ENCODE measurements at places on chromosomes 1 and 21. TPM values are rescaled to one million over a fixed set of nuclear protein-coding genes. Genes with fewer than 3 reads are reported as not detected.

Gene FCRLB
- polyA plus RNA-seq = 0.32 TPM

Gene STPG1
- polyA plus RNA-seq = 9.0 TPM

DNA sequence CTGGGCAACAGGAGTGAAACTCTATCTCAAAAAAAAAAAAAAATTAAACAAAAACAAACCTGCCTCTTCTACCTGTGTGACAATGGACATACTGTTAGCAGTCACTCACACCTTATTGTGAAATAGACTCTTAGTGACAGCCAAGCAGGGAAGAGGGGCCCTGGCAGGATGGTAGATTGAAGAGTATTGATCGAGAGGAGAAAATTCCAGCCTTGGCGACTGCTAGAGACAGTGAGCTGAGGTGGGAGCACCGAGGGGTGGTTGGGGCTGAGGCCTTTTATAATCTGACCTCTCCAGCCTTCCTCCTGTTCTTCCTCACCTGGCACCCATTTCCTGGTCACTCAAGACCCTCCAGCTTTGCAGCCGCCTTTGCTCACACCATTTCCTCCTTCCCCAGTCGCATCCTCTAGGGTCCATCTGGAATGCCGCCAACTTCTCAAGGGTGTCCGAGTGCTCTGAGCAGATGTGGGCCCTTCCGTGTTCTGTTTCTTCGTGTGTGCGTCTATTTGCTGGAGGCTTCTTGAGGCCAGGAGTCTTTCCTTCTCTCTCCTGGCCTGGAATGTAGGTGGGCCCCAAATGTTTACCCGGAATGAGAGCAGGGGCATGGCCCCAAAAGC lies 196.9 kb upstream of the TMEM51 start:
- no peak for DNase-seq

DNA sequence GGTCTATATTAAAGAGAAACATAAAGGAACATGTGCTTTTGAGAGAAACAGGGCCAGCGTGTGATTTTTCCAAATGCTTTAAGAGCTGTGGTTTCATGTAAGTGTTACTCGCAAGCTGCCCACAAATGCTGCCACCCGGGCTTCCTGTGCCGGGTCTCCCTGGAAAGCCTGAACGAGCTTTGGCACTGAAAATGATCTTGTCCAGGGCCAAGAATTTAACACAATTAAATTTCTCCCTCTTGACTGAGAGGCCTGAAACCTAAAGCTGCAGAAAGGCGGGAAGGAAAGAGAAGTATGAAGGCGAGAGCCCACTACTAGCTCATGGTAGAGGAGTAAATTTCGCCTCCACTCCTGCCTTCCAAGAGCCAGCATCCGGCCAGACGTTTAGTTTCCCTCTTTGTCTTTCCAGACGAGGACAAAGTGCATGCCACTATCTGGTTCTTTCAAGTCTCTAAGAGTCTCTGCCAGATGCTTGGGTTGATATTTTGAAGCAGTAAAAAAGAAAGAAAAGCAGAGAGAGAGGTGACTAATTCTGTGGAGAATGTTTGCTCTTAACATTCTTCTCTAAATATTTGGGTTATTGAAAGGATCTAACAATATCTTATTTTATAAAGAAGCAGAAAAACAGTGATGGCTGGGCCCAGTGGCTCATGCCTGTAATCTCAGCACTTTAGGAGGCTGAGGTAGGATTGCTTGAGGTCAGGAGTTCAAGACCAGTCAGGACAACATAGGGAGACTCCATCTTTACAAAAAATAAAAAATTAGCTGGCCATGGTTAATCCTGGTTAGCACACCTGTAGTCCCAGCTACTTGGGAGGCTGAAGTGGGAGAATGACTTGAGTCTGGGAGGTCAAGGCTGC lies 100.0 kb upstream of the HNRNPU start:
- DNase-seq = no peak

- DNase-seq = no peak
Observed at GRCh38 chr1:2631136-2632050, 1.4 kb downstream of the MMEL1 start.

Gene SLAMF9
- not detected for polyA plus RNA-seq

DNA sequence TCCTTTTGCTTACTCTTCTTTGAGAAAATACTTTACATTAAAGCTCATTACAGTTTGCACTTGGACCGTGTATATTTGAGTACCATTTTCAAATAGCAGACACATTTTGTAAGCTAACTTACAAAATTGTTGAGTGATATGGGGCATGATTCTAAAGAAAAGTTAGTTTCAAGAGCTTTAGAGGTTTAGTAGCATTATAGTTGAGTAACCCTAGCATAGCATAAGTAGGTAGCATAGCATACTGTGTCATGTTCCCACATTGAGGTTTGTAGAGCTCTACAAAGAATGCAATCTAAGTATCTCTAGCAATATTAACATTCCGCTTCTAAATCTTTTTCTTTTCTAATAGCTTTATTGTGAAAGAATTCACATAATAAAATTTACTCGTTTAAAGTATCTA lies 92.0 kb downstream of the ITSN1 start:
- DNase-seq = no peak

DNA sequence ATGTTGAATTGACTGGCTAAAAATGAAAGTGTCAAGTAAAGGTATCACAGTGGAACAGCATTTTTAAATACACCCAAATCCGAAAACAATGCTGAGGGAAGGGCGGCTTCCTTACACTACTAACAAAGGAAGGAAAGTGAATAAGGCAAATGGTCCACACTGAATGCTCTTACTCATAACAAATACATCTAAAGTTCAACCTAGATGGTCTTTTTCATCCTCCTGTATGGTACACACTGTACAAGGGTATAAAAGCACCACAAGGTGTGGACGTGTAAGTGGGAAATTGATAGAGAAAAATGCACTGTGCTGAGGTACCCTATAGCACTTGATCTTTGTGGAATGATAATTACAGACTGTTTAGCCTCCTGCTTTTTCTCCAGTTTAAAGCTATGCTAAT lies 7.1 kb upstream of the PALMD start:
- no peak for DNase-seq

- no peak for DNase-seq
Observed at GRCh38 chr1:16371725-16372124, 4.7 kb downstream of the SZRD1 start.

DNA sequence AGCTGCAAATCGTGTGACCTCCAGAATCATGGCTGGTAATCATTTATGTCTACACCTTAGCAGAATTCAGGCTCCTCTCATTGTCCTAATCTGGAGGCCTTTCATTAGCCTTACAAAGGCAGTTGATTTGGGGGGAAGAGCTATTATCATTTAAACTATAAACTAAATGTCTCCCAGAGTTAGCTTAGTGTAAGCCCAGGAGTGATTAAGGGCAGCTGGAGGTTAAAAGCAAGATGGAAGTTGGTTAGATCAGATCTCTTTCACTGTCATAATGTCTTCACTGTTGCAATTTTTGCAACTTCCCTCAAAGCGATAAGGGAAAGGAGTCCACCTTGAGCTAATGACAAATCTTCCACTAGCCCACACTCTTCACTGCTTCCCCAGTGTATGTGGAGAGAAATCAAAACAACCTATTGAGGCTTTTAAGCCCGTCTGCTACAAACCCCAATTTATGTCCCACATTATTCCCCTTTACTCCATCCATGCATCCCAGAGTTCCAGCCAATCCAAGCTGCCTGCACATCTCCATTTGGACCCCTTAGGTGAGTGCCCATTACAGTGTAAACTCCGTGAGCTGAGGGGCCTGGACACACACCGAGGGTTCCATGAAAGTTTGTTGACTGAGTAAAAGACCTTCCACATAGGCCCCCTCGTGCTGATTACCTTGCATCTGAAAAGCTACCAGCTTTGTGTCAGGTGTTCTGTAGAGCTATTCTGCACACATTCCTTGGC lies 61.5 kb upstream of the KLHDC7A start:
- DNase-seq = no peak

Gene LCE2B
- polyA plus RNA-seq = not detected

DNA sequence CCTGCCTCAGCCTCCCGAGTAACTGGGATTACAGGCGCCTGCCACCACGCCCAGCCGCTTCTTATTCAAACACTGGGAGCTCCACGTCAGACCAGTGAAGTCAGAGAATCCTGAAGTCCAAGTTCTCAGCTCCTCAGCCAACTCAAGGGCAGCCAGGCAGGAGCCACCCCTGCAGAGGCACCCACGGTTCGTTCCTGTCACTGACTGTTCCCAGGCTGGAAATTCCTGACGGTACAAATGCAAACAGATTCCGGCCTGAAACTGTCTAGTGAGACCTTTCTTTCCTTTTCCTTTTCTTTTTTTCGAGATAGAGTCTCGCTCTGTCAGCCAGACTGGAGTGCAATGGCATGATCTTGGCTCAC lies 11.7 kb downstream of the SLC35E2B start:
- no peak for DNase-seq

Gene TLR5
- 9.9 TPM for polyA plus RNA-seq

DNA sequence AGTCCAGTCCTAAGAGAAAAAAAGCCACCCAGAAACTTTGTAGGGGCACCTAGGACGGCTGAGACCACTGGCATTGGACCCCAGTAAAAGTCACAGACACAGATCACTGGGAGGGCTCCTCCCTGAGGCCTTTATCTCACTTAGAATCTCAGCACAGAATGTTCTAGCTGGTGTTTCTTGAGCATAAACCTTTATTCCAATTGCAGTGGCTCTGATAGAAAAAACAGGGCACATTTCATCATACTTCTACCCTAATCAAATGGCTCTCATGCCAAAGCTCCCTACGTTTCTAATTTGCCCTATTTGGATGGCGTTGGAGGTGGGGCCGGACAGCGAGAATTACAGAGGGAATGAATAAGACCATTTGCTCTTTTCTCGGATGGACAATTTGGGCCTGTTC lies 53.8 kb downstream of the NGF start:
- DNase-seq = no peak

DNA sequence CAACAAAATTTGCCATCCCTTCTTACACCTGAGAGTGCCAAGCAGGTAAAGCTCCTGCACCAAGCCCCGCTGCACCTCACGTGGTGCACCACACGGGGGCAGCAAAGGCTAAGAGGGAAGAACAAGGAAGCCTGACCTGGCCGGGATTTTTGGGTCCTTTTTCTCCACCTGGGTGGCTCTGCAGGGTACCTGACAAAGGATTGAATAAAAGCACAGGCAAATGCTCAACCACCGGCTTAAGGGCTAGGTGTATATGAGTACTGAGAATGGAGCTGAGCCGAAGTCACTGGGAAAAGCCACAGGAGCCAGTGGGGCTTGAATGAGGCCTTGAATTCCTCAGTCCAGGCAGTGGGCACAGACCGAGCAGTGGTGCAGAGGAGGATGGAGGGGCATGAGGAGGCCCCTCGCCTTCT lies 36.4 kb downstream of the ZNF697 start:
- DNase-seq = peak; percentile 66

GRCh38 chr1:162950187-162950586 lies 89.2 kb upstream of the CCDC190 start:
- no peak for DNase-seq

DNA sequence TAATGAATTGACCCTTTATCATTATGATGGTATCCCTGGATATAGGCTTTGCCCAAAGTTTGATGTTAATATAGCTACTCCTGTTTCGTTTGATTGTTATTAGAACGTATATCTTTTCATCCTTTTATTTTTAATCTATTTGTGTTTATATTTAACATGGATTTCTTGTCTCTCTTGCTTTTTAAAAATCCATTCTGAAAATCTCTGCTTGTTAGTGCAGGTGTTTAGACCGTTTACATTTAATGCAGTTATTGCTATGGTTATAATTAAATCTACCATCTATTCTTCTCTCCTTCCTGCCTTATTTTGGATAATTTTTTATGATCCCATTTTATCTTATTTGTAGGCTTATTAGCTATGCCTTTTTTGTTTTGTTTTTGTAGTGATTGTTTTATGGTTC lies 12.4 kb downstream of the TSNAX start:
- DNase-seq = no peak

- no peak for DNase-seq
Observed at GRCh38 chr1:102628109-102628613, 480.2 kb downstream of the COL11A1 start.

Gene DMBX1
- not detected for polyA plus RNA-seq

DNA sequence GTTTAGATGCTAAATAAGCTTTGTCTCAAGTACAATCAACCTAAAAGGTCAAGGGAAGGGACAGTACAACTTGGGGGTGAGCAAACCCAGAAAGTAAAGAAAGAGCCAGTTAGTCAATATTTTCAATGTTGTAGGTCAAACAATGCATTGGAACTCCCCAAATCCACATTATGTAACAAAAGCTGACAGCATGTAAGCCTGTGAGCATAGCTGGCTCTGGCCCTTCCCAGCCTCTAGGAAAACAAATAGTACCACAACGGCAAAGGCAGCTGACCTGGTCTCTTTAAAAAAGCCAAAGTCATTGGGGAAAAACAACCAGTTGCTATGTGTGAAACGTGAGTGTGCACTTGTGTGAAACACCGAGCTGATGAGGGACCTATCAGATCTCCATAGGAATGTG lies 3.4 kb downstream of the CBR1 start:
- DNase-seq = no peak

DNA sequence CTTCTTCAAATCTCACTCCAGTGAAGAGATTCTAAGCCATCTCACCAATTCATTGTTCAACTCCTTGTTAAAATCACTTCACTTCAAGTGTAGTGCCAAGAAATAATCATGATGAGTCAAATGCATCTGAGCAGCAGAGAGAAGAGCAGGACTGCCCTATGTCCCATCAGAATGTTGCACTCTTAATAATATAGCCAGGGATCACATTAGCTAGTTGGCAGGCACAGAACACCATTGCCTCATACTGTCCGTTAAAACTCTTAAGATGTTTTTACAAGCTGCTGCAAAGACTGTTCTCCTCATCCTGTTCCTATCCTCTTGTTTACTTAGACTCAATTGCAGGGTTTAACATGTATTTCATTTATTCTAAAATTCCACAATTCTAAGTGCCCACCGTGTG lies 432.9 kb downstream of the PLPP3 start:
- DNase-seq = no peak
